ENCODE measurements at places on chromosomes 6 and 20. TPM values are rescaled to one million over a fixed set of nuclear protein-coding genes. Genes with fewer than 3 reads are reported as not detected.
A peak's percentile ranks its signal among the peaks of the same experiment; 100 is the strongest.

DNA sequence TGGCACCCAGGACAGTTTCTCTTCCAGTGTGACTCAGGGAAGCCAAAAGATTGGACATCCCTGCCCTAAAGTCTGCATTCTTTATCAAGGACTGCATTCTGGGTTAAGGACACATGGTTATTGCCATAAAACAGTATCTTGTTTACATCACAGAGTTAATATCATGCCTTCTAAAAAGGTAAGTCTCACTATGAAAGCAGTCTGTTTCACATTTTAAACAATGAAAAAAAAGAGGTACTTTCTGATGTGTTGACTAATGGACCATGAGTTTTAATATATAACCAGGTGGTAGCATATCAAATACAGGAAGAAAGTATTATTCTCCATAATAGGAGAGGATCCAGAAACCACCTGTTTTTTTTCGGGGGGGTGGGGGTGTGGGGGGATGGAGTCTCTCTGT lies 93.7 kb downstream of the TIAM2 start:
- DNase-seq, result no peak

DNA sequence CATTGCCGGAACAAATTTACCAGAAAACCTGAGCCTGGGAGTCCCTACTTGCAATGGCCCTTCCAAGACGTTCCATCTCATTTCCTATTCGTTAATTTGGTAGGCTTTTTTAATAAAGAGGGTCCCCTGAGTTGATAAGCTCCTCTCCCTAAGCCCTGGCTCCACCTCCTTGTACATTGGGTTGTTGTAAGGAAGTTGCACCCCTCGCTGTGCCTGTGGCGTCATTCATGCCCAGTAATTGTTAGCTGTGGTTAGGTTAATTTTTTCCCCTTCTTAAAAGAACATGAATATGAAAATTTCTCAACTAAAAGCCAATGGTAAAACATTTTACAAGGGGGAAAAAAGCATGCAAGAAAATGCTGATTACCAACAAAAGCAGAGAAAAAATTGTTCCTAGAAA lies 91.9 kb downstream of the SLC24A3 start:
- DNase-seq, result peak; percentile 23

GRCh38 chr6:96725296-96725695 lies 112.0 kb downstream of the GPR63 start:
- no peak for DNase-seq

GRCh38 chr20:1636621-1637020 lies 16.8 kb upstream of the SIRPB1 start:
- DNase-seq, result no peak

DNA sequence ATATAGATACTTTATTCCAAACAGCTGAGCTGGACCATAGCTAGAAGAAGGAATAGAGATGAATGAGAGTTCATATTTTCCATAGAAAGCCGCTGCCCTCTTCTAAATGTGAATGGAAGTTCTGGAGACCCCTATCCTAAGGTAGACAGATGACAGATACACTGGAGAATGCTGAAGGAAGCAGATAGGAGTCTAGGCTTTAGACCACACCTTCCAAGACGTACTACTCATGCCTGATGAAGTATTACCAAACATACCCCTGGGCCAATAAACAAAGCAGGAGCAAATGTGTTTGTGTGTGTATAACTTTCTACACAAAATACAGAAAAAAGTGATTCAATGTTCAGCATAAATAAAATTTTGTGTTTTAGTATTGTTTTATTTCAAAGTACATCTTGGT lies 9.1 kb upstream of the SLC17A2 start:
- DNase-seq, result no peak

DNA sequence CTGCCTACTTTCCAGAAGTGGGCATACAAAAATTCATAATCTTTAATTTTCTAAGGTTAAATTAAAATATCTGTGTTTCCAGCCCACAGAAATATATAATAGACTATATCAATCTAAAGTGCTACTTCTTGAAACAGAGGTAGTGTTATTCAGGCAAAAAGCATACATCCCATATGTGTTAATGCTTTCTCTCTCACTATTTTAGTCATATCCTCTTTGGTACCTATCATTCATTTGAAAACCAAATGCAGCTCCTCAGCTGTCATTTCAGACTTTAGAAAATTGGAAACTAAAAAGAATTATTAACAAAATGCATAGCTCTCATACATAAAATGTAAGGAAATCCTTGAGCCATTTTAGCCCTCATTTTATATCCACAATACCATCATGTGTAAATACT lies 925 bp downstream of the FHL5 start:
- DNase-seq, result no peak

APCDD1L gene
- total RNA-seq, result 1.6 TPM

Measured in lower leg skin (tissue), 4 donors.